Activated CD4-positive, alpha-beta T cell treated with anti-CD3 and anti-CD28 coated beads for 36 hours (primary cell): ENCODE measurements at places on chromosomes 7 and 10.

- DNase-seq: no peak
Observed at GRCh38 chr7:150435390-150436073, 14.9 kb upstream of the GIMAP8 start.

DNA sequence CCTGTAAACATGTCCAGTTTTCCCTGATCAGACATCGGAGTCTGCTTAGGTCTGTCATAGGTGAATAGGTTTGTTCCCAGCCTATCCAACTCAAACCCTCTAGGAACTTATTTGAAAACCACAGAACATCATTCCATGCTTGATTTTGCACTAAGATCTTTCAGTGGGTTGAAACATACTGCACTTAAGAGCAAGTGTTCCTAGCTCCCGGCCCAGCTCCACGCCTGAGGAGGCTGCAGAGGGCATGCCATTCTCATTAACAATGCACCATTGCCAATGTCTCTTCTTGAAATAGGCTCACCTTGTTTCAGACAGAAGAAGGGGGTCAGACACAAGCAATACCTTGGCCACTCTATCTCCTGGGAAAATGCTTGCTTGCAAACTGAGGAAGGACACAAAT lies 78.0 kb upstream of the EGR2 start:
- no peak for DNase-seq

GRCh38 chr7:157125376-157126223 lies 13.1 kb upstream of the UBE3C start:
- no peak for DNase-seq

DNA sequence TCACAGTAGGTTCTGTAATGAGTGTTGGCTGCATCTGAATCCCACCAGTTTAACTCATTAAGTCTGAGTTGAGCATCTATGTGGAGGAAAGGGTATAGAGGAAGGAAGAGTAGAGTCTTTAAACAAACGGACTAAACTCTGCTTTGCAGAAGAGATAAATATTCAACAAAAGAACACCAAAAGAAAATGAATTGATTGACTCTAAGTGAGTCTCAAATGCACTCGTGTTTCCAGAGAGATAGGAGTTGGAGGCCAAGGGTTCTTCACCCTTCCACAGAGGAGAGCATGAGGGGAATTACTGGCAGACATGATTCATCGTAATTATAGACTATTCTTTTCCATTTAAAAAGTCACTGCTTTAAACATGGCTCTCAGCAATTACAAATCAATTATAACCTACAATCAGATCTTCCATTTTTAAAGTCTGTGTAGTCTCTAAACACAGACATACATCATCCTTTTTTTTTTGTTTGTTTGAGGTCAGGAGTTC lies 56.3 kb downstream of the PLPP4 start:
- DNase-seq: no peak

GRCh38 chr10:5266351-5266750 lies 69.7 kb downstream of the AKR1C4 start:
- DNase-seq: no peak

- no peak for DNase-seq
Observed at GRCh38 chr10:4661511-4662255, 164.3 kb upstream of the AKR1E2 start.

DNA sequence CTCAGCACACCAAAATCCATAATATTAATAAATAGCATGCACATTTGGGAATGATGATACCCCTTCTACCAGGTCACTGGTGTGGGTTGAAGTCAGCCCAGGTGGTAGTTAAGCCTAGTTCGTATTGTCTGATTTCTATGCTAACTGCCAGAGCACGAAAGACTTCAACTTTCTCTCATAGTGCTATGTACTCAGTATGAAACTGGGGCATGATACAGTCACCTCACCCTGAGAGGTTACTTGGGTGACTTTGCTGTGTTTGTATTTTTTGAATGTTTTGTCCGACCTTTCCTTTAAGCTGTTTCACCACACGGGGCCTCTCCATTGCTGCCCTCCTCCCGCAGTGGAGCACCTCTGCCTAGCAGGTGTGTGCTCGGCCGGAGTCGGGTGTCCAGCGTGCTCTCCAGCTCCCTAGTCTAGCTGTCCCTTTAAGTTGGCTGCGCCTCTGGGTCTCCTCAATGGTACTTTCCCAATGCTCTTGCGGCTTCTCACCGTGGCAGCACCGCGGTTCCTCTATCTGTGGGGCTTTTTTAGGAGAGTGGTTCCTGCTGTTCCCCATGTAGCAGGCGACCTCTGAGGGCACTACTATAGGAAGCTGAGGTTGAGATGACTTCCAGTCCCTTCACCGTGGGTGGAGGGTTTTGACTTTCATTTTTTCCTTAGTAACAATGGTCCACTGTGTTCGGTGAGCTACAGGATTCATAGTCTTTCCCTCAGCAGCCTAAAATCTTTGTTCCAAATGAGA lies 524.0 kb upstream of the PFKP start:
- no peak for DNase-seq

DNA sequence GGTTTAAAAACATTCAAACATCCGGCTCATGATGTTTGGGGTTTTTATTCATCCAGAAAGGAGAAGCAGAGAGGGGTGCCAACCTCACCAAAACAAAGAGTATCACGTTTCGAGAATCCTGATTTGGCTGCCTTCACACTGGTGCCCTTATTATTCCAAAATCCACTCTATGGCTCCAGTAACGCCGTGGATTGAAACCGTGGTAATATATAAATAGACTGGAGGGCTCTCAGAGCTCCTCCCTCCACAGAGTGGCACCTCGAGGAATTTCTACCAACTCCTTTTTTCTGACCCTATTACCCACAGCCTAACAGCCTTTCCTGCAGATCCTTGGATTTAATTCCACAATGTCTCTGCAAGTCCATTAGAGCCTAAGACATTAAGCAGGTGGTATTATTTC lies 353.6 kb downstream of the CRPPA start:
- no peak for DNase-seq

- DNase-seq: no peak
Observed at GRCh38 chr10:124289851-124290795, 128.6 kb downstream of the OAT start.

GRCh38 chr10:71319042-71319799 lies at the start of gene SLC29A3:
Gene SLC29A3 (plus strand): TSS chr10:71319259. CDS start chr10:71319310, 51 bp downstream.
- peak; percentile 94 for DNase-seq

DNA sequence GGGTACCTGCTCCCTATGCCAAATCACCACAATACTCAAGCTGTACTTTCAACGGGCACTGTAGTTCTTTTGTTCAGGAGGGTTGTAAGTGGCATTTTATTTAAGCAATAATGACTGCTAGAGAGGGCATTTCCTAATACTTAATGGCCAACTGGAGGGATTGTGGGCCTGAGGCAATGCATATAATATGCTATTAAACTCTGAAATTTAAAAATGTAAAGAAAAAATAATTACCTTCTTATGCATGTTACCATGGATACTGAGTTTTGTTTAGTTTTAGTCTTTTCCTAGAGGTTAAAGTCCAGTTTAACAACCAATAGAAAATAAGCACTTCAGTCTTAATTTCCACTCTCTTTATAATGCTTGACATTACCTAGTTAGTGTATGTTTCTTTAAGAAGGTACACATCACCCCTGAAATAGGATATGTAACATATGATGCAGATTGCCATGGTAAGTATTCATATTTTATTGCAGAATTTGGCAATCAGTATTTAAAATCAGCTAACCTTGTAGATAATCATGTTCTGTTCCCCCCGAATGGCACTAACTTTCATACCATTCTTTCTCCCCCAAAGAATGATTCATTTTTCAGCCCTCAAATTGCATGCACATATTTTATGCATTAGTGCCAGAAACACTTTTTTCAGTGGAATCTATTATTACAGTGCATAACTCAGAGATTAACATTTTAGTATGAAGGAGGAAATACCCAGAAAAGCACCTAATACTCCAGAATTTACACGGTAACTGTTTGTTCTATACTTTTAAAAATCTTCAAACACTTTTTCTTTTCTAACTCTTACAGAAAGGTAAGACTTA lies 90.3 kb upstream of the ZNF438 start:
- no peak for DNase-seq

- no peak for DNase-seq
Observed at GRCh38 chr10:126198681-126199080, 189.6 kb downstream of the ADAM12 start.

- peak; percentile 22 for DNase-seq
Observed at GRCh38 chr7:69597278-69598076, 798 bp upstream of the AUTS2 start.

- DNase-seq: no peak
Observed at GRCh38 chr7:1385809-1386622, 73.3 kb downstream of the MICALL2 start.

DNA sequence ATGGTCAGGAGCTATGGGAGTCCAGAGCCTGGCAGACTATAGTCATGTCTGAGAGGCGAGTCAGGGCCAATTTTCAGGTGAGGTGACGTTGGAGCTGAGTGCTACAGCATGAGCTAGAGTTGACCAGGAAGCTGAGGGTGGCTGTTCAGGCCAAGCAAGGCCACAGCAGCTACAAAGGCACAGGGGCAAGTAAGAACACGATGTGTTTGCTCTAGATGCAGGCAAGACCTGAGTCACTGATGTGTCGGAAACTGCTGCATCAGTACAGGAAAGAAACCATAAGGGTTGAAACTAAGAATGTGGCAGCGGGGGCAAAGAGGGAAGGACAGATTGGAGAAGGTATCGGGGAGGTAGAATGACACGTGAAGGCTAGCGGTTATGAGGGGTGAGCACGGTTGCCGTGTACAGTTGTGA lies 11.8 kb upstream of the RRP12 start:
- DNase-seq: peak; percentile 85

- no peak for DNase-seq
Observed at GRCh38 chr10:121497513-121498470, 100.5 kb downstream of the FGFR2 start.

DNA sequence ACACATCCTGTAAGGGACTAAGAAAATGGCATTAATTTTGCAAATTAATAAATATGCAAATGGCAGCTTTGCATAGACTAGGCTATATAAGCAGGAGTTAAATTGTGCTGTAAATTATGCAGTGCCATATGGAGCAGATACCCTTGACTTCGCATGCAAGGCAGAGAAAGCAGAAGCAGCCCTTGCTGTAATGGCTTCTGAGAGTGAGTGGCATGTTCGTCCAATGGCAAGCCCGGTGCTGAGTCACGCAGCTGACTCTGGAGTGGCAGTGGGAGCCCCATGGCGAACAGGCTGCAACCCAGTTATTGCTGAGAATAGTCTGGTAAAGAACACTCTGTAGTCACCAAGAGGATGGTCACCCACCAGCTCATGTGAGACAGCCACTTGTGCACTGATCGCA lies 1186.5 kb downstream of the TYW1 start:
- no peak for DNase-seq

DNA sequence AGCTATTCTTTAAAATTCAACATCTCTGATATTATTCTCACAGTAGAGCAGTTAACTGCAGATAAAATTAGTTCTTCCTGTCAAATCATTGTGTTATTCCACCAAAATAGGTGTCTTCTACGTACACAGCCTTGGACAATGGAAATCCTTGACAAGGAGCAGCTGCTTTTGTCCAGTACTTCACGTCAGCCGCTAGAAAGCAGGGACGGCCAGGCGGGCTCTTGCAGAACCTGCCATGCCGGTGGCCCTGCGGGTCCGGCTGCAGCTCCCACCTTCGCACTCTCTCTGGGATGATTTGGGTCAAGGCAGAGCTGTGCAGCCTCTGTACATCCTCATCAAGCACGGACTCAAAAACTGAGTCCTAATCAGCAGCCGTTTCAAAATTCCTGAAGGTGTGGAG lies 2.2 kb upstream of the FOXI2 start:
- no peak for DNase-seq

GRCh38 chr10:127756264-127756663 lies 19.3 kb downstream of the FOXI2 start:
- DNase-seq: no peak

DNA sequence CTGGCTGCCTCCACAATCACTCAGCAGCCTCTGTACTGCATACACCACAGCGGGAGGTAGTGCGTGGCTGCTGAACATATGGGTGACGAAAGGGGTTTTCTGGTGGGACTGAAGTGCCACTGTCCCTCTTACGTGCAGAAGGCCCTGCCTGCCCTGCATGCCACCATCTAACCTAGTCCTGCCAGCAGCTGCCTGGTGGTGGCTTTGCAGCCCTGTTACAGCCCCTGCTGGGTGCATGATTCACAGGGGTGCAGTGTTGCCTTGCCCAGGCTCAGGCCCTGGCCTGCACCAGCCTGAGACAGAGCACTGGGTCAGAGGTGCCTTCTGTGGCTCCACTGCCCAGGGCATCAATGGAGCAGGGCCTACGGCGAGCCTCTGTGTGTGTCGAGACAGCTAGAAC lies 50.1 kb downstream of the SYPL1 start:
- DNase-seq: no peak

- DNase-seq: no peak
Observed at GRCh38 chr10:89466599-89467035, 52.2 kb downstream of the IFIT5 start.

GRCh38 chr10:88181902-88182600 lies 318.6 kb downstream of the PTEN start:
- no peak for DNase-seq

- no peak for DNase-seq
Observed at GRCh38 chr10:15601819-15602218, 117.9 kb downstream of the ITGA8 start.

DNA sequence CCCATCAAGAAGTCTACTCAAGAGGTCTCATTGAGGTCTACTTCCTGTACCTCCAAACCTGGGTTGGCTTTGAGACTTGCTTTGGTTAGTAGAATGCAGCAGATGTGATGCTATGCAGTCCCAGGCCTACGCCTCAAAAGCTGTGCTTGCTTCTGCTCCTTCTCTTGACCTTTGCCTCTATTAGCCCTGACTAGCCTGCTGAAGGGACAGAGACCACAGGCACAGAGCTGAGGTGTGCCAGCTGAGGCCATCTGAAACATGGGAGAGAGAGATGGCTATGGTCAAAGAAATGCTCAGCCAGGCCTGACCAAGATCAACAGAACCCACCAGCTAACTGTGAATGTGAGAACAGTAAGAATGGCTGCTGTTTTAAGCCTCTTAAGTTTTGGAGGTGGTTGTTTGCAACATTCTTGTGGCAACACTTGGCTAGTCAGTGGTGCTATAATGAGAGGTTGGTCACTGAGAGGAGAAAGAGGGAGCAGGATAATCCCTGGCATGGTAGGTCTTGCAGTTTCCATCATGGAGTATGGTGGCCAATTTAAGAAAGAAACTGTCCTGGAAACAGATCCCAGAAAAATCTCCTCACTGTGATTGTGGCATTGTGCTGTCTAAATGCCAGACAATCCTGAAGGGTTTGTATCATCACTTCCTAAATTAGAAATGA lies 176.1 kb upstream of the PHYHIPL start:
- DNase-seq: no peak

DNA sequence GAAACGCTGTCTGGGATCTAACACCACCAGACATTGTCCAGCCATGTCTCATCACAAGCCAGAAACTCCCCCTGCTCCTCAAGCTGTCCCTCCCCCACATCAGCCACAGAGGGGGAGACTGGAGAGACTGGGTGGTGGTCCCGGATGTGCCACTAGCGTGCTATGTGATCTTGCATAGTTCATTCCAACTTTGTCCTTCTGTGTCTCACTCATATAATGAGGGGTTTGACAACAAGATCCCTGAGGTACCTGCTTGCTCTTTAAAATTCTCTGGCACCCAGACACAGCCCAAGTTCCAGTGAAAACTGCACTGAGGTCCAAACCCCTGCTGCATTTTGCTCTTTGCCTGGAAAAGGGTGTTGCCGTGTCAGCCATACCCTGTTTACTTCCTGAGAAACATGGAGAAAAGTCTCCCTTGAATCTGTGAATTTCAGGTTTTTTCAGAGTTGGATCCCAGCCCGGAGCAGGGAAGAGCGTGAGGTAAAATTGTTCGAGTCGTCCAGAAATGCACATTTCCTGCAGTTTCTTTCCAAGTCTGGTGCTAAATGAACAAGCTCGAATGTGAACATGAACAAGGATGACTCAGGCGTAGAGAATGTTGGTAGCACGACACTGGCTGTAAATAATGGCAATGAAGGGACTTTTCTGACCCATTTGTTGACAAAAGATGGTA lies 156.6 kb downstream of the CCDC3 start:
- DNase-seq: no peak
